Sciatic nerve (tissue), 2 donors: ENCODE measurements at places on chromosomes 4 and X.

DNA sequence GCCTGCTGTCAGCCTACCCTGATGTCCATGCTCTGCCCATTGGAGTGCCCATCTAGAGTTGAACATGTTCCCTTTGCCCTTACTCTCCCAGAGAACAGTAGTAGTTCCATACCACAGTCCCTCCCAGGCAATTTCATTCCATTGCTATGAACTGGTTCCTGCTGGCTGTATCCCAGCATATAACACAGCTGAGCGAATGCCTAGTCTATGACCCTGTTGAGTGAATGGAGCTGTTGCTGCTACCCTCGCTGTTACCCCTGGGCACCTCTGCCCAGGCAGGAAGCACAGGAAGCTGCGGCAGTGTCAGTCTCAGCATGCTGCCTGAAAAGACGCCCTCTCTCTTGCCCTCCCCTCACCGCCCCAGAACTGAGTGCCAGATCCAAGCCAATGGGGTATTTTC is 73.3 kb downstream of the SOX3 start:
- DNase-seq: no peak

DNA sequence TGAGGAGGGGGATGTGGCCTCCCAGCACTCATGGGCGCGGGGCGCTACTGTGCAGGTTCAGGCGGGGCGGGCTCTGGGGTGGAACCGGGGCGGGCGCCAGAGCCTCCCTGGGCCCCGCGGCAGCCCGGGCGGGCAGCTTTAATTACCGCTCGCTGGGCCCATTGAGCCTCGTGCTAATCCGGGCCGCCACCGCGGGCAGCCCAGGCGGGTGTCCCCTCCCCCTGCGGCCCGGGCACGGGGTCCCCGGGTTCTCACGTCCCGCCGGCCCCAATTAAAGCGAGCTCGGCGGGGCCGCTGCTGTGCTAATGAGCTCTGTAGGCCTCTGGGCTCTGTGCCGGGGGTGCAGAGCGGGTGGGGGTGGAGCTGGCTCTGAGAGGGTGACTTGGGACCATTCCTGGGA is 22.8 kb upstream of the FGFR3 start:
- DNase-seq: no peak

DNA sequence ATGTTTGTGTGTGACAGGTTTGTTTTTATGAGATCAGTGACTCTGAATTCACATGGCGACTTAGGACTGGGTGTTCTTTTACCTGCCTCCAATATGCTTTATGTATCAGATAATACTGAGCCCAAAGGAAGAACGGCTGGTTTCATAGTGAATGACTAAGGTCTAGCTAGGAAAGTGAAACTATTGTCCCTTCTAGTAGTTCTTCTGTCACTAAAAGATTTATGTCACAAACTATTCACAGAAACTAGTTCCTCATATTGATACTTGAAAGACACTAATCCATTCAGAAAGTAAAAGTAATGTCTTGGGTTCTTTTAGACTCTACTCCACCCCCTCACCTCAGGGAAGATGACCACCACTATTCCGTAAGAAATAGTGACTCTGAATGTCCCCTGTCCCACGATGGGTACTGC is 81.7 kb downstream of the EGF start:
- DNase-seq: no peak

DNA sequence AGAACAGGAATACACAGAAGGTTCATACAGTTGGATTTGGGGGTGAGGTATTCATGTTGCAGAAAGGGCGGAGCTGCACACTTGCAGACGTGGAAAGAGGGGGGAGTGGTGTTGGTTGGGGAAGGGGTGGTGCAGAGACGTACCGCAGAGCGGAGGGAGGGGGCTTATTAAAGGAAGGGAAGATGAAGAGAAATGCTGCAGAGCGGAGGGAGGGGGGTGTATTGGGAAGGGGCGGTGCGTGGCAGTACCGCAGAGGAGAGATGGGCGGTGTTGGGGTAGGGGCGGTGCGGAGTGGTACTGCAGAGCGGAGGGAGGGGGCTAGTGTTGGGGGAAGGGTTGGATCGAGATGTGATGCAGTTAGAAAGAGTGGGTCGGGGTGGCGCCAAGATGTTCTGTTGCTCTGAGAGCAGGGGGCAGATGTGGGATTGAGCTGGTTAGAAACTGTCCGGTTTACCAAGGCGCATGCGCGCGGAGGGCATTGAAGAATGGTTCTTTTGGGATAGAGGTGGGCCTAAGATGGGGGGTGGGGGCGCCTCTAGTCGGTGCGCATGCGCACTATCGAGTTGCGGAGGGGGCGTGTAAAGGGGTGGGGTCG is 900 bp downstream of the TRO start:
- DNase-seq: peak; percentile 81

GRCh38 chr4:17814140-17814539 is 3.4 kb downstream of the NCAPG start:
- DNase-seq: no peak

GRCh38 chrX:111507933-111508332 is 3.5 kb upstream of the SERTM2 start:
- DNase-seq: no peak

- DNase-seq: no peak
Measured at GRCh38 chr4:26576231-26576739, 7.6 kb upstream of the TBC1D19 start.

DNA sequence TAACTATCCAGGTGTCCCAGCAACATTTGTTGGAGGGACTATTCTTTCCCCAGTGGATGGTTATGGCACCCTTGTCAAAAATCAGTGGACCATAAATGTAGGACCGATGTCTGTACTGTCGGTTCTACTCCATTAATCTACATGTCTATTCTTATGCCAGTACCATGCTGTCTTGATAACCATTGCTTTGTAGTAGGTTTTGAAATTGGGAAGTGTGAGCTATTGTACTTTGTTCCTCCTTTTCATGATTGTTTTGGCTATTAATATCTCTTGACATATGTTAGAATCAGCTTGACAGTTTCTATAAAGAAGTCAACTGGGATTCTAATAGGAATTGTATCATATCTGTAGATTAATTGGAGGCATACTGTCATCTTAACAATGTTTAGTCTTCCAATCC is 112.7 kb downstream of the HNRNPD start:
- no peak for DNase-seq

DNA sequence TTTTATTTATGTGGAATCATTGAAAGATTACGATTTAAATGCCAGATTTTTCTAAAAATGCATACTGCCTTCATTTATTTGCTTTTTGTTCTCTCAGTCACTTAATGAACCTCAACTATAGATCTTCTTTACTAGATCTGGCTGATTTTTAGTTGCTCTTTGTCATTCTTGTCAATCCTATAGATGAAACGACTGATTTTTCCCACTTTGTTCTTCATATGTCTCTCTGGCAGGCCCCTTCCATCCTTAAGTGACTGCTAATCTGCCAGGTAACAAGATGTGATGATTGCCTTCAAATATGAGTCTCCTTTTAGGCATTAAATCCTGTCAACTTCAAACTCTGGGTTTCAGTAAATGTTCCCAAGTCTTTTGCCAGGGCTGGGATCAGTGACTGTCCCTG is 61.0 kb downstream of the ALG13 start:
- no peak for DNase-seq

DNA sequence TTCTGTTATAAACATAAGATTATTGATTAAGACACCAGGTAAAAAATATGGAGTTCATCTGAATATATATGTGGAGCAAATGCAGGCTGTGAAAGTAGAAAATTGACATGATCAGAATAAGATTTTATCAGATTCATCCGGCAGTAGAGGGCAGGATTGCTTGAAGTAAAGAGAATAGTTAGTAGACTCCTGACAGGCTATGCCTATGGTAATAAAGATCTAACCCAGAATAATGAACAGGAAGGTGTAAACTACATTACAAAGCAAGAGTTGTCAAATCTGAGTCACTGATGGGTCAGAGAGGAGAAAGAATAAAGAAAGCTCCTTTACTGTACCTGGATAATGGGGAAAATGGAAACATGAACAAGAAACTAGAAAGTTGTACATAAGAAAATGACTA is 20.8 kb upstream of the TMEM184C start:
- no peak for DNase-seq

GRCh38 chr4:88592600-88593448 is 544 bp downstream of the HERC3 start:
- DNase-seq: peak; percentile 83

GRCh38 chr4:110510955-110511544 is 35.1 kb downstream of the ENPEP start:
- no peak for DNase-seq

GRCh38 chrX:146581981-146582712 is 227.4 kb upstream of the CXorf51B start:
- DNase-seq: no peak
